ENCODE measurements at places on chromosomes 16 and 17. TPM values are rescaled to one million over a fixed set of nuclear protein-coding genes. Genes with fewer than 3 reads are reported as not detected.
A peak's percentile ranks its signal among the peaks of the same experiment; 100 is the strongest.

DNA sequence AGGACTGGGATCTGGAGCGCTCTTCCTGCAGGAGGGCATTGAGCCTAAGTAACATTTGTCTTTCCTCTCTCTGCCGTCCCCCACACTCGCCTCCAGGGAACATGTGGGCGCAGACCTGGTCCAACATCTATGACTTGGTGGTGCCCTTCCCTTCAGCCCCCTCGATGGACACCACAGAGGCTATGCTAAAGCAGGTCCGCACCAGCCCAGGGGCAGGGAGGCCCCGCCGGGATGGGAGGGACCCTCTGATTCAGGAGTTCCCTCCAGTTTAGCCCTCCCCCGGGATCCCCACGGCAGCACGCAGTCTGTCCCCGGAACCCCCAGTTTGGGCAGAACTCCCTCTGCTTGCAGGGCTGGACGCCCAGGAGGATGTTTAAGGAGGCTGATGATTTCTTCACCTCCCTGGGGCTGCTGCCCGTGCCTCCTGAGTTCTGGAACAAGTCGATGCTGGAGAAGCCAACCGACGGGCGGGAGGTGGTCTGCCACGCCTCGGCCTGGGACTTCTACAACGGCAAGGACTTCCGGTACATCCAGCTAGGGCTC is 14.1 kb downstream of the ACE start:
- DNase-seq: no peak

GRCh38 chr16:25721439-25721838 is 29.7 kb downstream of the HS3ST4 start:
- no peak for DNase-seq

GRCh38 chr16:57474671-57475661 is 11.3 kb downstream of the DOK4 start:
- DNase-seq: no peak

DNA sequence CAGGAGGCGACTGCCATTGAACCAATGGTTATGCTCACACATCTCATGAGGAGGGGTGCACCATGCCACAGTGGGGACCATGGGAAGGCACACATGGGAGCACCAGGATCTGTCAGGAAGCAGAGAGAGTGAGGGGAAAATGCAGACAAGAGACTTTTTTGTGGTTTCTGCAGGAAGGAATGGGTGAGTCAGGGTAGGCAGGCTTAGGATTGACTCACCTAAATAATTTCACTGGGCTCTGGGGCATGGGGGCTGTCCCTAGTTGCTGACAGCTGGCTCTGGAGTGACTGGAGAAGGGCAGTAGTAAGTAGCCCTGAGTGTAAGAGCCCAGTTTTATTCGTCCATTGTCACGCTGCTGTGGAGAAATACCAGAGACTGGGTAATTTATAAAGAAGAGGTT is 202.4 kb downstream of the AXIN2 start:
- peak; percentile 92 for DNase-seq

DNA sequence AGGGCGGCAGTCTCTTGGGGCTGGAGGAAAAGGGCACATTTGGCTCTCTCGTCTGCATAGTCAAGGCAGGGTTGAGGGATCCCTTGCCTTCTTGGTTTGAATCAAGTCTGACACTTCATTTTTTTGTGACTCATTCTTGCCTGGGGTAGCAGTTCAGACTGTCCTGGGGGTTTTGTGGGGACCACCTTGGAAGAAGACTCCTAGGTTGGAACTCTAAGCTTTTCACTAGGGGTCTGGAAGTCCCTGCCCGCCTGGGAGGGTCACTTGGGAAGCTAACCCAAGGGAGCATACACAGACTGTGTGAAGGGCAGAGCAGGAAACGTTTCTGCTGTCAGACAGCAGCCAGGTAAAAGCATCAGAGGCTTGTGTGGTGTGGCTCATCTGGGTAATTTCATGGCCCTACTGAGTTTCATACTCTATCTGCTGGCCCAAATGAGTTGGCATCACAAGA is 11.3 kb downstream of the YPEL2 start:
- no peak for DNase-seq

DNA sequence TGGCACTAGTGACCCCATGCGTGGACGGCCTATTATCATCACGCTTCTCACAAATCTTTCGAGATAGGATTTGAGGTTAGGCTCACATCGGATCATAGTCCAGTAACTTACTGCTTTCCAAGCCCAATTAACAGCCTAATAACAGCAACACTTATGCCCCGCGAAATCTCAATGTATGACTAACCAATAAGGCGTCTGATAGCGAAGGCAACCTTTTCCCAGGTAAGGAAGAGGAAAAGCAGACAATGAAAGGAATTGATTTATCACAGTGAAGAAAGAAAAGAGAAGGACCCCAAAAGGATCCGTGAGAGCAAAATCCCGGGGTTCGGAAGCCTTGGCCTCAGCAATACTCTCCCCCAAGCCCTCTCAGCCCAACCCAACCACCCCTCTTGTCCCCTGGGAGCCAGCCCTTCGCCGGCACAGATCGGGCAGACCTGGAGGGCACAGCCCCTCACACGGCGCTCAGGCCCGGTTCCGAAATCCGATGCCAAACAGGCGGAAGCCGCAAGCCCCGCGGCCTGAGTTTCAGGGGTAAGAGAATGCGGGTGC is 534 bp downstream of the GPATCH8 start:
- peak; percentile 48 for DNase-seq

DNA sequence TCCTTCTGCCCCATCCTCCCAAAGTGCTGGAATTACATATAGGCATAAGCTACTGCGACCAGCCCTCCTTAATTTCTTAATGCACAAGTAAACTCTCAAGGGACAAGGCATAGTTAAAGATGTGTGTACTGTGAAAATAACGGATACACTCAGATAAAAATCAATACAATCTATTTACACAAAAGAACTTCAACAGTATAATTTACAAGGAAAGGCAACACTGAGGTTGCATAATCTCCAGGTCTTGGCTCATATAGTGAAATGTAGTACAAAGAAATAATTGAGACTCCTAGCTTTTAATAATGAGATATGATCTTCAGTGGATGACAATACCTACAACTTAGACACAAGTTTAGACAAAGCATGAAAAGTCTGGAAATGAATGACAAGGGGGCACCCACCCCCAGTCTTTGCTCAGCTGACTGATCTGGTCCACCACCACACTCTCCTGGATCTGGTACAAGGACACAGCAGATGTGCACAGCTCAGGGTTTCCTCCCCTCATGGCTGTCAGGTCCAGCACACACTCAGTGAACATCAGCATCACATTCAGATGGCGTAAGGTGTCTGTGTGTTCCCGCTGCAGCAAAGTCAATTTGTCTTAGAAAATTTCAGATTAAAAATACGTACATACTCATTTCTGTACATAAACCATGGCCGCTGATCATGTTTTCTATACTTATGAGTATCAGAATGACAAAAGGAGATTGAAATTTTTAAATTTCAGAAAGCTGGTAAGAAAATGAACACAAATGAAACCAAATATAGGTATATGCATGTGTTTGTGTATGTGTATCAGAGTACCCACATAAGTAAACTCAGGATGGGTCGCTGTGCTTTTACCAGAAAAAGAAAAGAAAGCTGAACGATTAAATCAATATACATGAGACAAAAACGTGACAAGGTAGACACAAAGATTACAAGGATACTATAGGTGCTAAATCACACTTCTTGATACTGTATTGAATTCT is 33.7 kb upstream of the ALDH3A1 start:
- no peak for DNase-seq

Gene TLCD3B
- total RNA-seq: not detected

Gene TMEM100
- total RNA-seq: 0.76 TPM

Measured in GM23248 (cell line).